Stimulated activated CD4-positive, alpha-beta T cell treated with anti-CD3 and anti-CD28 coated beads, Interleukin-1b, Interleukin-23, amount 100 ng/mL, for 48 hours (primary cell): ENCODE measurements at places on chromosomes 3 and 15.

DNA sequence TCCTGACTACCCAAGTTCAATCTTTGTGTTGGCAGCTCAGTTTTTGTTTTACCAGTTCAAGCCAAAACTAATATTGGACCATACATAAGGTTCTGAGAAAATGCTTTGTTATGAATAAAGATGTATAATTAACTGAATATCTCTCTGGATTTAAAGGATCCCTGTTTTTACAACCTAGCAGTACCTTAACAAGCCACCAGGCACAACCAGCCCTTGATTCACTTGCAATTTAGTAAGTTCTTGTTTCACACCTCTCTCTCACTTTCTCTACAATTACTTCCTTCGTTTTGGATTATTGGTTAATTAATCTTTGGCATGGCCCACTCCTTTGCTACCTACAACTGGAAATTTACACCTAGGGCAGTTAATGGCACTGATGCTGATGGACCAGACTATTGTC is 531.9 kb downstream of the SQOR start:
- no peak for DNase-seq

DNA sequence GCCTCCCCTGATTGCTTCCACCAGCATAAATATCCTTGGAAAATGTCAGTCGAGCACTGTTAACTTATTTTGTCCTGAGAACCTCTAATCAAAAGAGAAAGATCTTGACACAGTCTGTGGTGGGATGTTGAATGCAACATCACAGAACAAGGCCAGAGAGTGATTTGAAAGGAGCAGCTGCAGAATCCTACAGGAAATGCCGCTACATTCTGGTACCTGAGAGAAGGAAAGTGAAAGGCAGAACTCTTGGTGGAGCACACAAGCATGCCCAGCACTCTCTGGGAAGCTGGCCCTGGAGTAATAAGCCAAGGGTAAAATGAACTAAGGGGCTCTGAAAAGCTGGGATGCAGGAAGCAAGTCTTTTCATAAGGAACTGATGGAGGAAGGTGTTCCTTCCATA is 75.8 kb downstream of the CBLB start:
- no peak for DNase-seq

DNA sequence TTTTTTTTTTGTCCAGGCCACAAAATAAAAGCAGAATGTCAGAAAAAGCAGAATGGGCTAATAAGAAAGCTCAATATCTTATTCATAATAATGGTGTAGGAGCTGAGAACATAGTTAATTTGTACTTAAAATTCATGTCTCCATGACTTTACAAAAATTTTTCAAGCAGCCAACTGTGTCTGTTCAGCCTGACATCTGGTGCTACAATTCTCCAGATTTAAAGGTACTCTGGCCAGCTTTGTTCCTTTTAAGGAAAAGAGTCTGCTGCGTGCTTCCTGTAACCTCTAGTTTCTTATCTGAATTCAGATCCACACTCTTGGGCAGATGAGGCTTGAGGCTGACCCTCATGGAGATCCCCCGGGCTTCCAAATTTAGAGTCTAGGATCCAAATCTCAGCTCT is 8.7 kb upstream of the RFX7 start:
- no peak for DNase-seq

DNA sequence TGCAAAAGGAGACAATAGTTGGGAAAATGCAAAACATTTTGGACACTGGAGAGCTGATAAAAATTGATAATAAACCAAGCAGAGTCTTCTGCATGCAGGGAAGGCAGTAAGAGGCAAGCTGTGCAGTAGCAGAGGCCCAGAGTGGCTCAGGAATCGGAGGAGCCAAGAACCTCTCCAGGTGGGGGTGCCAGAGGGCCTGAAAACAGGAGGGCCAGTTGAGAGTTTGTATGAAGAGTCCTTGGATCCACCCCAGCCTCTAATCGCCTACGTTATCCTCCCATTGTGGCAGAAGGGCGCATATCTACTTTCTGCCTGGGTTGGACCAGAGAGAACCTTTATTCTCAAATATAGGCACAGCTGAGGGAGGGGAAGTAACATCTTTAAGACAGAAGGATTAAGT is 48.9 kb upstream of the RBP1 start:
- DNase-seq = no peak

DNA sequence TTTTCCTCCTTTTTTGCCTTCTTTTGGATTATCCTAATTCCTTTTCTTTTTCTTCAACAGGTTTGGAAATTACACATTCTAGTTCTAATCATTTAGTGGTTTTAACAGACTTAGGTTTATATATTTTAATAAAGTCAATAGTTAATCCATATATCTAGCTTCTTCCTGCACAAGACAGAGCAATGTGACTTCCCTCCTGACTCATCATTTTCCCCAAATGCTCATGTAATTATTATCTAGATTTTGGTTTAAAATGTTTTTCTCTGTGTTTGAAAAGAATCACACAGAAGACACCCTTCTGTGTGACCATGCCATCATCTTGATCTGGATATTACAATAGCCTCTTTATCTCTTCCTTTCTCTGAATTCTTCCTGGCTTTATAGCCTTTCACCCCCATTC is 28.6 kb upstream of the SSR3 start:
- DNase-seq = no peak

- DNase-seq = no peak
These were observed 67.4 kb upstream of the LARS2 start for GRCh38 chr3:45320986-45321385.

GRCh38 chr15:68614286-68615035 is 35.7 kb downstream of the CORO2B start:
- no peak for DNase-seq

- DNase-seq = peak; percentile 1
These were observed 259.6 kb upstream of the ZNF717 start for GRCh38 chr3:76044601-76045600.

DNA sequence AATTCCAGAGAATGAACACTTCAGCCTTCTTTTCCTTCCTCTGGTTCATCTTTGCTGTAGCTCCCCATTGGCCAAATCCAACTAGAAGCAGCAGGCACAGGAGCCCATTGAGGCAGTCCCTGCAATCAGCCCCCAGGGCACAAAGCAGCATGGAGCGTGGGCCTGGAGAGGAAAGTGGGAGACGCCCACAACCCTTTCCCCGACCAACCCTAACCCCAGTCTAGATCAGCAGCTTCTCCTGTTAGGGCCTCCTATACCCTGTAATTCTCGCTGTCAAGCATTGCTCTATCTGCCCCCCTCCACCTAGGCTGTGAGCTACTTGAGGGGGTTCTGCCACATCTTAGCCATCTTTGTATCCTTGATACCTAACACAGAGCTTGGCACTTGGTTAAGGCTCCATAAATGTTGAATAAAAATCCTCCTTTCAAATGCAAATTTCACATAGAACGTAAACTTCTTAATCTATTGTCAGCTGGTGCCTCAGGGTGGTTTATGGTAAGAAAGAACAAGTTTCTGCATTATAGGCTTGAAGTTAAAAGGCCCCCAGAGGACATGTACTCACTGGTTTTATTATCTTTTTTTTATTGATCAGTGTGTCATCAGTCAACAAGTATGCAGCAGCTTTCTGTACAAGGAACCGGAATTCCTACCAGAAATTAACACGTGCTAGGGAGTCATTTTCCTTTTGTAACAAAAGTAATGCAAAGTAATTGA is 97.9 kb upstream of the PFN2 start:
- DNase-seq = no peak

DNA sequence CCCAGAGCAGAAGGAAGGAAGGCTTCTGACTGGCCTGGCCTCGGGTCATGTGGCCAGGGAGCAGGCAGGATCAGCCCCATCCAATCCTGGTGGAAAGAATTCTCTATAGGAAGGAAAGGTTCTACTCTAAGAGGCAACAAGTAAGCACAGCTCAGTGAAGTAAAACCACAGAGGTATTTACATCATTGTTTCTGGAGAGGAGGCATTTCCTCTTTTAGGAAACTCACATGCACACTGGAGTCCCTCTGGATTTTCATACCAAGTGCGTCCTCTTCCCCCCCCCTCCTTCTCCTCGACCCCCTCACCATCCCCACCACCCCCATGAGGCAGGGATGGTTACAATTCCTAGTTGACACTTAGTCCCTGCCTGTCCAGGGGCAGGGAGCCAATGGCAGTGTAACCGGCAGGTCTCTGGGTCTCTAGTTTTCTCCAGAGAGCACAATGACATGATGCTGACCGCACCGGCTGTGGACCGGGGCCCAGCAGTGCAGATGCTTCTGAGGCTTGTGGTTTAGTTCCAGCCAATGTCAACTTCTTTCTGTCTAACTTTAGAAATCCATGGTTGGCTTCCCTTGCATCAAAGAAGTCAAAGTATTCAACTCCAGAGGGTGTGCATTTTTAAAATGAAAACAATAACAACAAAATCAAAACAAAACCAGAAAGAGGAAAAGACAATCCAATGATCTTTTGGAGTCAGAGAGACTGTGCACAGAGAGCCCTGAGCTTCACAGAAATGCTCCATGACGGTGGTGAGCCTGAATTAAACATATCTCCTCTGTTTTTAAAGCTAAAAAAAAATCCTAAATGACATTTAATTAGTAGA is 230.3 kb upstream of the TLE3 start:
- DNase-seq = no peak

DNA sequence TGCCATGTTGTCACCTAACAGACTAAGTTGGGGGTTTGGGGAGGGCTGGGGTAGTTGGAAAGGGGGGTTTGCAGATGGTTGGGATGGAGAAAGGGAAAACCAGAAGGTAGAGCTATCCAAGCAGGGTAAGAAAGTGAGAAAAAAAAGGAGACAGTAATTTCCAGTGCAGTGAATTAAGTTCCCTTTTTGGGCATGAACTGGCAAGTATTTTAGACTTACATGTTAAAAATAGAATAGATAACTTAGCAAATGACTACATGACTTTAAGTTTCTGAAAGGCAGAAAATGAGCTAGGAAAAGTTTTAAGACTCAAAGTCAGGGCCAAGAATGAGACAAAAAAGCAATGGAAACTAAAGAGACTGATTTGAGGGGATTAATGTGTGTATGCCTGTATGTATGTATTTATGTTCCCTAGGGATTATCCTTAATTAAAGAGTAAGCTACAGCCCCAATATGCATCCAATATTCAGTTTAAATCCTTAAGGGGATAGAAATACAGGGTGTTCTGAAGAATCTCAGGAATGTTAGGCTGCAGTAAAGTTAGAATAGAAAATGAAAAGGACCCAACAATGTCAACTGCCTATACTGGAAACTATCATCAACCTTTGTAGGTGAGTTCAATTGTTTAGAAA is 285.2 kb upstream of the MME start:
- no peak for DNase-seq

DNA sequence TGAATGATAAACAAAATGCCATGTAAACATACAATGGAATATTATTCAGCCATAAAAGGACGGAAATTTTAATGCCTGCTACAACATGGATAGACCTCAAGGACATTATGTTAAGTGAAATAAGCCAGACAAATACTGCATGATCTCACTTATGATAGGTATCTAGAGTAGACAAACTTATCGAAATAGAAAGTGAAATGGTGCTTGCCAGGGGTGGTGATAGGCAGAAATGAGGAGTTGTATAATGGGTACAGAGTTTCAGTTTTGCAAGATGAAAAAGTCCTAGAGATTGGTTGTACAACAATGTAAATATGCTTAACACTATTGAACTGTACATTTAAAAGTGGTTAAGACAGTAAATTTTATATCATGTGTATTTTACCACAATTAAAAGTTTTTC is 287.8 kb downstream of the ERC2 start:
- no peak for DNase-seq

DNA sequence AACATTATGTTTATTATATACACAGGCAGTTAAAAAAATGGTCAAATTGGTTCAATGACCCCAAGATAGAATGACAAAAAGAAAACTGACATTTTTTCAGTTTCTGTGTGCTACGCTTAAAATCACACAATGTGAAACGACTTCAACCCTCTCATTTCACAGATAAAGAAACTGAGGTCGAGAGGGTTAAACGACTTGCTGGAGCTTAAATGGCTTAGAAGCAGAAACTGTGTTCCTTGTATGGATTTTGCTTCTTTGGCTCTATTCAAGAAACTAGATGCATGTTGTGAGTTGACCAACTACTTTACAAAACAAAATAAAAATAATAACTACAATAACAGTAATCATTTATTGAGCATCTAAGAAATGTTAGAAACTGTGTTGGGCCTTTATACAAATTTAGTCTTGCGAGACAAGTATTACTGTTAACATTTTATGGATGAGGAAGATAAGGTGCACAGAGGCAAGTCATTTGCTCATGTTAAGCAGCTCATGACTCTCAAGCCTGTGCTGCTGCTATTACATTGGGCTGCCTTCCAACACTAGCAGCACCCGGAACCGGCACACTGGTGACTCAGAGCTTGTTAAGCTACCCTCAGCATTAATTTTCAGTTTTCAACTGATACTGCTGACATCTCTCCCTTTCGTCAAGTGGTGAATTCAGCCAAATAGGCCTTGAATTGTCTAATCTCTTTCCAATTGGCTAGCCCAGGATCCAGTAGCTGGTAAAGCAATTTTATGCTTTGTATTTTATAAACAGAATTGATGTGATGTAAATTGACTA is 487.6 kb downstream of the NAALADL2 start:
- DNase-seq = no peak

DNA sequence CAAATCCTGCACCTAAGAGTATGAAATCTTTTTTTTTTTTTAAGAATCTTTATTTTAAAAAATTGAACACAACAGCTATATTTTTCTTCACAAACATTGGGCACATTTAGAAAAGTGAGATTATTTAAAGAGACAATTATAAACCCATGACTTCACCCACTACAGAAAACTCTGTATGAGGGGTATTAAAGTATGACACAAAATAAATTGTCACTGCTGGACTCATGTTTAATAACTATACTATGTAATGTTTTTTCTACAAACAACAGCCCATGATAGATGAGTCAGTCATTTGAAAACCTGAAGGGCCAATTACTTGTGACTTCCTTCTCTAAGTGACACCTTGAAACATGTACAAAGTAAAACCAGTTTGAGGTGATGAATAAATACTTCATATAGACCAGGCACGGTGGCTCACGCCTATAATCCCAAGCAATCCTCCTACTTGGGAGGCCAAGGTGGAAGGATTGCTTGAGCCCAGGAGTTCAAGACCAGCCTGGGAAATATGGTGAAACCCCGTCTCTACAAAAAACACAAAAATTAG is 36.0 kb downstream of the AQR start:
- DNase-seq = no peak

GRCh38 chr3:42116466-42116865 is 25.3 kb downstream of the TRAK1 start:
- DNase-seq = no peak

DNA sequence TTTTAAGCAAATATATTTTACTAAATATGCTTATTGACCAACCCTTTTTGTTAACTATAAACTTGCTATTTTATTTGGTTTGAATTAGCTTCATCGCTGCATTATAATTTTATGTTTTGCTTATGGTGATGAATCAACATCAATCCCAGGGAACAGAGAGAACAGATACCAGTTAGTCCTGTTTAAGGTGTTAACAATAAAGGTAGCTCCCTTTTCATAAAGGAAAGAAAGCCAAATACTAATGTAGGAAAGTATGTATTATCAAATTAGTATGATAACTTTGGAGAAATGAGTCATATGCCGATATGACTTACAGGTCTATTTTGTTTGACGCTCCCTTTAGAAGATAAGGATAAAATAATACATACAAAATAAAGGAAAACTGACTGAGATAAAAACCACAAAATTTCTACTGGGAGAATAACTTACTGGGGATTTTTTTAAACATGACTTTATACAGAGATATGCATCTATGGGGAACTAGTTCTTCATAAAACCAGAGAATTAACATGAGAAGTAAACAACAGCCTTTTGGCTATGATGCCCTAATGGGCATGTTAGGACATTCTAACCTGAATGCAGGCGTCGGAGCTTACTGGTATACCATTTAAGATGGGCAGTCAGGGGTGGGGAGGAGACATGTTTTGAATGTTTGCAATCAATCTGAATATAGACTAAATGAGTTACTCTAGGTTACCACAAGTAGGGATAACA is 4.5 kb downstream of the OR5K2 start:
- DNase-seq = no peak
